ENCODE measurements at places on chromosomes 2 and 18.

- DNase-seq: no peak
These were observed 87.5 kb downstream of the TFCP2L1 start for GRCh38 chr2:121197369-121198091.

DNA sequence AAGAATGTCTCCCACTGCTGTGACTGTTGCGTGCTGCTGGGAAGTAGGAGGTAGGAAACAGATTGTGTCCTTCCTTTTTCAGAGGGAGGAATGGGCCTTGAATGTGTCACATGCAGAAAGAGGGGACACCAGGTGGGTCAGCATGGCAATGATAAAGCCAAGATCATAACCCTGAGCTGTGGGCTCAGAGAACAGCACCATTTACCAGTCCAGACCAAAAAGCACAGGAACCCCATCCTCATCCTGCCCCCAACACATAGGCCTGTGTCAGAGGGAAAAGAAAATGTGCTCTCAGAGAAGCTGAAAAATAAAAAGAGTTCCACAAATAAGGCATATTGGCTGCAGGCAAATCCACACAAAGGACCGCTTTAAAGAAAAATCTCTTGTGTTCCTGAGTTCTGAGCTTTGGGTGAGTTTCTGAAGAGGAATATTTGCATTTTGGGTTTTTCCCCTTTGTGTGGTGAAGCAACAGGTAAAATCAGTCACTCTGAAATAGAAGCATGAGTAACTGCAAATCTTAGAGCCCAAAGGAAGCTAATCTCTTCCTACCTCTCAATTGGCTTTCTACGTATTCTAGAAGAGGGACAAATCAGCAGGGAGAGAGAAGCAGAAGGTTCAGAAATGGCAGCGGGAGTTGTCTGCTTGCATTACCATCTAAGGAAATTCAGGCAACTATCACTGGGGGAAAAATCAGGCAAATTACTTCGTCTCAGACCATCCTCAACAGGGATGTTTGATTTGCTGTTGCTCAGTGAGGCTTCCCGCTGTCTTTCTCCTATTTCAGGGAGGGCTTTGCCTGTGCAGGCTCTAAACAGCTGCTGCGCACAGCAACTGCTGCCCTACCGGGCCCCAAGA is 106.8 kb downstream of the BCL11A start:
- no peak for DNase-seq

DNA sequence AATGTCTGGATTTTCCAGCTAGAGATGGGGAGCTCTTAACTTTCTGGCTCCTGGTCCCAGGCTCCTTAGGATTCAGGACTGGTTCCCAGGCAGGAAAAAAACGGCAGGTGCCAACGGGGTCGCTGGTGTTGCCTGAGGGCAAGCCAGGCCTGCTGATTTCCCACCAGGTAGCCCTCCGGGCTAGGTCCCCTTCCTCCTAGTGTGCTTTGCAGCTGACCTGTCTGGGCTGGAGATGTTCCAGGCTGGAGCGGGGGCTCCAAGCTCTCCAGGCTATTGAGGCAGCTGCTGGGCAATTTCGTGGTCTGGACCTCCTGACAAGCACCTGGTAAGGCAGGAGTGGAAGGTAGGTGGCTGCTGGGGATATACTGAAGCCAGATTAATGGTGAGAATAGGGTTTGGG is 2.0 kb upstream of the MRPL53 start:
- no peak for DNase-seq

DNA sequence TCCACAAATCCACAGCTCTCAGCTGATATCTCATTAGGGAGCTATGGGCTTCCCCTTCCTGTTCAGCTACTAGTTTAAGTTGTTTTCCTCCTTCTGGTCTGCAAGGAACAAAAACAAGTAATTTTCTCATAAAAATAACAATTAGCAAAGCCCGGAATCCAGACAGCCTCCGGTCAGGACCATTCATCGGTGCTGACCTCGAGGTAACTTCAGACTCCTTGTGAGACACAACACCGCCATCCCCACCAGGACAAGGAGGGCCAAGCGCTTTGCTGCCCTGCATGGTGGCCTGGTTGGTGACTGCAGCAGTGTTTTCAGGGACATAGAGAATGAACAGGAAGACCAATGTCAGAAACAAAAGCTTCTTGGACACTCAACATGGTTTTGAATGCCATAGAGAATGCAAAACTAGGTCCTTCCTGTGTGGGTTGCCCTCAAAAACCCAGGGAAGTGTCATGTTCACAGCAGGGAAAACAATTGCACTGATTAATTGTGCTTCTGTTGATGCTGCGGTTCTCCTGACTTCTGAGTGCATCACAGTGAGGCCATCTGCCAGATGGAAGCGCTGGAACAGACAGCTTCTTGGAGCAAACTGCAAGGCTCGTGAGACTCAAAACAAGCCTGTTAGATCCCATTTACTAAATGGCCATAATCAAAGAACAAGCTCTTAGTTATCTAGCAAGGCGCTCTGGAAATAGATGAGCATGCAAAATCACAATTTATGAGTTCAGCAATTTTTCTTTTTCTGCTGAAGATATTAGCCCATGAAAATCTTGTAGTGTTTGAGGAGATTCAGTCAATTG is 77.1 kb downstream of the HS1BP3 start:
- no peak for DNase-seq

DNA sequence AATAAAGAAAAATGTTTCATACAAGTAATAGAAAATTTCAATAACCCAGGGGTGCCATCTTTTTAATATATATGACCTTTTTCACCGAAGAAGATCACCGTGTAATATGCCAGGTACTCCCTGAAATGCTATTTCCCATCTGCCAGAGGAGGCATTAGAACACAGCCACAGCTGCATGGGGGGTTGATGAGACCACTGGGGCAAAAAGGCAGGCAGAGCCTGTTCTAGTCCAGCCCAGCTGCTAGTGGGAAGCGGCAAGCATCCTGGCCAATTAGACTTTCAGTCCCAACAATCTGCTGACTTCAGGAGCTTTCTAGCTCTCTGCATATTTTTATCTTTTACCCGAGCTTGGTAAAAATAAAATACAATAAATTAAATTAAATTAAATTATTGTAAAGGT is 362.6 kb downstream of the RIT2 start:
- DNase-seq: no peak

DNA sequence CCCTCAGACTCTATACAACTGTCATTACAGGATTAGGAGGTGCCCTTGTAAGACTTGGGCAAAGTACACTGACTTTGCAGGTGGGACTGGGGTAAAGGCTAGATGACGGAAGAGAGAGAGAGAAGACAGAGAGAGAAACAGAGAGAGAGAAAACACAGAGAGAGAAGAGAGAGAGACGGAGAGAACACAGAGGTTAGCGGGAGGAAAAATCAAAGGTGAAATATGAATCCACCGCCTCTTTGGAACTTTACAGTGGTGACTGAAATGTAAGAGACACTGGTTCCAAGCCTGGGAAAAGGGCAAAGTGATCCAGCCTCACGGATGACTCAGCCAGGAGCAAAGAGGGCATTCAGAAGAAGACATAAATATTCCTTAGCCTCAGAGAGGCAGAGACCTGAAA is 25.1 kb upstream of the CAB39 start:
- DNase-seq: no peak

DNA sequence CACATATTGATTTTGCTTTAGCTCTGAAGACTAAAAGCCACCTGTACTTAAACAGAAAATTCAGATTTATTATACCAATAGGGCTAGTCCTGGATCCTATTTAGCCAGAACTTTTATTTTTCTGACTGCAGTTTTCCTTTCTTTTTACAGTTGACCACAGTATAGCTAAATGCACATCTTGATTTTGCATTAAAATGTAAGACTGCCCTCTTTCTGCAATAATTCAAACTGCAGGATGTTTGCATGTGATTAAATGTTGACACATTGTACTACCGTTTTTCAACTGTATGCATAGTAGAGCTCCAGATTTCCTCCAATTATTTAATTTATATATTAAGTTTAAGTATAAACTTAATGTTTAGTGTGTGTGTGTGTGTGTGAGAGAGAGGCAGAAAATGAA is 1262.9 kb downstream of the SUCLG1 start:
- peak; percentile 24 for DNase-seq

- no peak for DNase-seq
These were observed 38.2 kb downstream of the PLEKHM3 start for GRCh38 chr2:207987025-207987716.

GRCh38 chr2:173984866-173985604 is 19.9 kb upstream of the SP3 start:
- DNase-seq: no peak

GRCh38 chr2:160299540-160299939 is 99.5 kb upstream of the ITGB6 start:
- DNase-seq: no peak

DNA sequence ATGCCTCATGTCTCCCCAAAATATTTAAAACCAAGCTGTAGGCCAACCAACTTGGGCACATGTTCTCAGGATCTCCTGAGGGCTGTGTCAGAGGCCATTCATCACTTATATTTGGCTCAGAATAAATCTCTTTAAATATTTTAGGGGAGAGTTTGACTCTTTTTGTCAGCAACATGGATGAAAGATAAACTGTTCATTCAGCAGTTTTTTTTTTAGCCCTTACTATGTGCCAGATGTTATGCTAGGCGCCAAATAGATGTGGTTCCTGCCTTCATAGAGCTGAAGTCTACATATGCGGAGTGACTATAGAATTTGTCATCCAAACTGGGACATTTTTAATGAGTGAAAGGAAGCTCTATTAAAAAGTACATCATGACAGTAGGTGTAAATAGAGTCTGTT is 42.5 kb upstream of the TWSG1 start:
- no peak for DNase-seq

DNA sequence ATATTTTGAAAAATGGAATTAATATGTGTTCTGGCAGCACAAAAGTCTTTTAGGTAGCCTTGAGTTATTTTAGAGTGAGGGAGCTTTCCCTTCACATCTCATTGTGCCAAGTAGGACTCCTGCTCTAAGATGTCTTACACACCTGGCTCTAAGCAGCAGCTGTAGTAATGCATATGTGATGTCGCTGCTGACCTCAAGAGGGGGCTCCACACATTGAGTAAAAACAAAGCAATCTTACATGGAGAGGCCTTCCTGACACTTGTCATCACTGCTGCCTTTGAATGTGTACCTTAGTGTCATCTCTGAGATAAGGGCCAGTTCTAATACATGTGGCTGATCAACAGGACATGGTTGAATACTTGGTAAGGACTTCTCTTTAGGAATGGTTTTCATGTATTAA is 75.8 kb downstream of the ACTR3 start:
- peak; percentile 34 for DNase-seq

- DNase-seq: no peak
These were observed 50.0 kb upstream of the ITGA4 start for GRCh38 chr2:181407171-181407570.

GRCh38 chr2:69138793-69139459 is 125.9 kb downstream of the ANTXR1 start:
- no peak for DNase-seq

- DNase-seq: no peak
These were observed 38.1 kb downstream of the NAPG start for GRCh38 chr18:10563886-10564285.

DNA sequence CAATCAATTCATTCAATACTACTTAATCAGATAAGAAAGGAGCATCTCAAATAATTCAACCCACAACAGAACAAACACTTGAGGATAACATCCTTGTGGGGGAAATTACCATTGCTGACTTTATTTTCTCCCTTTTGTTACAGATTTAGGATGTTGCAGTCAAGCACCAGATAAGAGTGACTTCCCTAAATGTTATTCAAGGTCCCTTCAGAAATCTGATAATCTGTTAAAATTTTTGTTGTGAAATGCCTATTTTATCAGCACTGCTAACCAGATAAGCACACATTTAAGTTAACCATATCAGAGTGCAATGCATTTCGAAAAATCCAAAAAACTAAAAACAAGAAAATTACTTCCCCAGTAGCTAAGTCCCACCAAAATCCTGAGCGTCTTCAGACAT is 33.5 kb downstream of the SUMO1 start:
- no peak for DNase-seq

DNA sequence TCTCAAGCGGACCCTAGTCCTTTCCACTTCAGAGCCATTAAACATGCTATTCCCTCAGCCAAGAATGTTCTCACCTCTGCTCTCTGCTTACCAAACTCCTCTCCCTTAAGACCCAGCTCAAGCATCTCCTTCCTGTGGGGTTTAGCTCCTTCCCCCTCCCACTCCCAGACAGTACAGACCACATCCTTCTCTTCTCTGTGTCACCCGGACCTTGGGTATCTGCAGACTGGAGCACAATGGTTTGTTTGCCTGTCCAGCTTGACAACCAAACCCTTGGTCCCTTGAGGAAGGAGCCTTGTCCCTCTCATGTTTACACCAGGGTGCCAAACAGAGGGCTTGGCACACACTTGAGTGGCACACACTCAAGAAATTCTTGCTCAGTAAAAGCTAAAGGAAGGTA is 4.1 kb upstream of the CD8A start:
- no peak for DNase-seq

DNA sequence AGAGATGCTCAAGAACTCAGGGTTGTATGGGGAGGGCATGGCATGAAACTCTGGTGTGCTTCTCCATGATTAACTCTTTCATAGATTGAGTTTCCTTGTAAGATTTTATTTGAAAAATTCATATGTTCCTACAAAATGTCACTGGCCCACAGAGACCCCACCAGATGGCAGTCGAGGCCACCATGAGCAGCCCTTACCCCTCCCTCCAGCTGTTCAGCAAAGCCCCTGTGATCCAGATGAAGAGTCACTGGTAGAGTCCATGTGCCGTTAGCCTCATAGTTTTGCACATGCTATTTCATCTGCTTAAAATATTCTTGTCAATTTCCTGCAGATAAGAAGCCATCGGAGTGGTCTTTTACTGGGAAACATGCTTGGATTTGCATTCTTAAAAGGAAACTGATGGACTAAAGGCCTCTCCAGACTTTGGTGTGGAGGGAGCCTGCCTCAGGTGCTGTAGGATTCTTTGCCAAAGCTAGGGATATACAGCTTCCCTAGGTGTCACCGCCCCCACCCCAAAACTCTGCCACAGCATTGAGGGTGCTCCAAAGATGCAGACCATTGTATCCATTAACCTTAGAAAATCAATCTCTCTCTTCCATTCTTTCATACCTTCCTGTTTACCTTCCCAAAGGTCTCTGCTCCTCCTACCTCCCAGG is 18.8 kb downstream of the ZNF385B start:
- DNase-seq: peak; percentile 63

DNA sequence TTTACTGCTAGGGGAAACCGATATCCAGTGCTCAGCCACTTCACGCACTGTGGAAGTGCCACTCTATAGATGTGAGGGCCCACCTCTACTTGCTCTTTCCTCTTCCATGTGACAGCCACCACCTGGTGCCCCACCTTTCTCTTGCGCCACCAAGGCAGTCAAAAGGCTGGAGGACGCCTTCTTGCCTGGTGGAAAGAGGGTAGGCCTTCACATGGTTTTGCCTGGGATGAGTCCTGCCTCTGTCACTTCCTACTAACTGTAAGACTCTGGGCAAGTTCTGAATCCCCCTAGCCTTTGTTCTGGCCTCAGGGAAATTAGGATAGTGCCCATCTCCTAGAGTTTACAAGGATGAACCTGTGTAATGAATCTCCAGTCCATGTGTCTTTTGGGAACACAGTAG is 66.1 kb upstream of the ODC1 start:
- no peak for DNase-seq

DNA sequence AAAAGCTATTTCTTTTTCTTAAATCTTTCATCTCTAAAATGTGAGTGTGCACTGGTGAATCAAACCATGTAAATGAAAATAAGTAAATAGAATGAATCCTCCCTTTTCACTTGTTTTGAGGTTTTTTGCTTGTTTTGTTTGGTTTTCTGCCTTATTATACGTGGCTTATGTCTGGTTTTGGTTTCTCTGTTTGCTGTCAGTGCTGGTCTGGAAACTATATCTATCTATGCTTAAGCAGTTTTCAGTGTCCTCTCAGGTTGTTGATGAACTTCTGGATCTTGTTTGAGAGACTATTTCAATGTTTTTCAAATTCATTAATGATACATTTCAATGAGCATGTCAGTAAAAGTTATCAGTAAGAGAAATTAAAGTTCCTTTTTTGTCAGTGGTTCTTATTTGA is 48.1 kb upstream of the TNFRSF11A start:
- DNase-seq: no peak
